ENCODE measurements at places on chromosomes 1 and 21.

GRCh38 chr21:45827881-45828579, 153.5 kb upstream of the COL6A1 start:
- no peak for DNase-seq

GRCh38 chr21:34511787-34512455, at the start of gene KCNE1:
Gene KCNE1, minus strand, starts transcription at chr21:34512210. Its CDS starts 62,576 bp downstream, at chr21:34449634.
- no peak for DNase-seq

DNA sequence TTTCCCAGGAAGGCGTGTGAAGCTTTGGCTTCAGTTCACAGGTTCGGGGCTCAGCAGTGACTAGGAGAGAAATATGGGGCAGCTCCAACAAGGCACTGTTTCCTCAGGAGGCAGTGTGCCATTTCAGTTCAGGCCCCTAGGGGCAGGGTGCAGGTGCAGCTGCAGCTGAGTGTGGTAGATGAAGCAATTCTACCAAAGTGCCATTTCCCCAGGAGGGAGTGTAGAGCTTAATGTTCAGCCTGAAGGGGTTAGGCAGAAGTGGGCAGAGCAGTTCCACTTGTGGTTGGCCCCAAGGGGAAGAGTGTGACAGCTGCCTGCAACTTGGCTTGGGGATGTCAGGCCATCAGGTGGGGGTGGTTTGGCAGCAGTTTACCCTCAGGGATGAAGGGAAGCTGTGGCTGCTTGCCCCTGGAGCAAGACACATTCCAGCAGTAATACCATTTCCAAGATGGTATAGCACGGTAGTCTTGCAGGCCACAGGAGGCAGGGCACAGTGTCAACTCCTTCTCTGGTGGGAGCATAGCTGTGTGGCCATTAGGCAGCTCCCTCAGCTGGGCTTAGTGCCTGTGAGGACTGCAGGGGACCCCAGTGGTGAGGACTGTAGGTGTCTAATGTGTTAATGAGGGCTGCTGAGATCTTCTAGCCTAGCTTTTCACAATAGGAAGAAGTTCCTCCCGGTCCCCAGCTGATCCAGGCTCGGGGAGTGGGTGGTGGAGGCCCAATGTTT, 34.7 kb downstream of the RGSL1 start:
- DNase-seq: no peak

DNA sequence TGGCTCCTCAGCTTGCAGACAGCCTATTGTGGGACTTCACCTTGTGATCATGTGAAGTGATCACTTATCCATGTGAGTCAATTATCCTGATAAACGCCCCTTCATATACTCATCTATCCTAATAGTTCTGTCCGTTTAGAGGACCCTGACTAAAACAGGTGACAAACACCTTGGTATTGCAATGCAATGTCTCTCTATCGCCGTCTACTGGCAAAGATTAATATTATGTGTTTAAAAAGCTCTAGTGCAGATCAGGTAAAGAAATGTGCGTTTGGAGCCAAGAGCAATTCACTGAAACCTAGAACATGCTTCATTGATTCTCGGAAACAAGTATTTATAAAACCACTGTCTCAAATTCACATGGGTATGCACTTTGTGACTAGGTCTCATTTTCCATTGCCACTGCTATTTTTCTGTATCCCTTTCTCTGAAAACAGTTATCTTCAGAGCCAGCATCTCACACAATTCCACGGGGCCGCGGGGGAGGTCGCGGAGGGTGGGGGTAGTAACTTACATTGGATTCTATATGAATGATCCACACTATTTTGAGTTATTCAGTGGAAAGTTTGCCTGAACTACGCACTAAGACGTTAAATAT, 554.6 kb upstream of the NCAM2 start:
- DNase-seq: peak; percentile 1
